ENCODE measurements at places on chromosomes 13 and 19. TPM values are rescaled to one million over a fixed set of nuclear protein-coding genes. Genes with fewer than 3 reads are reported as not detected.

The CBY2 gene
- not detected for total RNA-seq

The PCDH9 gene
- total RNA-seq = 0.11 TPM

The SIAH3 gene
- total RNA-seq = not detected

The KIR3DL2 gene
- total RNA-seq = 2.2 TPM

The ZNF546 gene
- total RNA-seq = 10.2 TPM

The AMH gene
- total RNA-seq = 2.0 TPM

The KANK2 gene
- total RNA-seq = 3.5 TPM

DNA sequence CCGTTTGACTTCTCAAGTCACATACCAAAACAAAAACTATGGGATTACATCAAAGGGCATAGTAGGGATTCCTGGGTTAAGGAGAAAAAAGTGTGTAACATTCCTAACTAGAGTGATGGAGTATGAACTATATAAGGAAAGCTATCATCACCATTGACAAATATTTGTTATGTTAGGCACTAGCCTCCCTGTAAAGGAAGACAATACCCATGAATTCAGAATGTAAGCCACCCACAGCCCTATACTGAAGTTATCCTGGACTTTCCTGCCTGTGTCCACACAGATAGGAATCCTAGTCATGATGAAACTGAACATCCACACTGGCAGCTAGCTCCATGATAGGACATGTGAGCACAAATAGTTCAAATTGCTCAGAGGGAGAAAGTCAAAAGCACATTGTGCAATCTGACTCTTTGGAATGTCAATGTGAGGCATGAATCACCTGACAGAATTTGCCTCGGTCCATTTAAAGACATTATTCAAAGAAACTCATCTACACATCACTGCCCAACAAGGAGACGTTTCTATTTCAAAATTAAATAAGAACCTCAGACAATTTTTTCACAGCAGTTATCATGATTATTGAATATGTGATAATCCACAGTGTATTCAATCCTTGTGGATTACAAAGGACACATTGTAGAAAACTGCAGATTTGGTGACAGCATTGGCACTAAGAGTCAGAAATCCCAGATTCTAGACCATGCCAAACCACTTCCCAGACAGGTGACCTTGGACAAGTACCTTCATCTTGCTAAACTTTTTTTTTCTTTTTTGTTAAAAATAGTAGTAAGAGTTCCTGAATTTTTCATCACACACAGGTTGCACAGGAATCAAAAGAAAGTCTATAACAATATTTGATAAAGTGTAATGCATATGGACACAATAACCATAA, 529.3 kb downstream of the IRS2 start:
- no peak for ATAC-seq

DNA sequence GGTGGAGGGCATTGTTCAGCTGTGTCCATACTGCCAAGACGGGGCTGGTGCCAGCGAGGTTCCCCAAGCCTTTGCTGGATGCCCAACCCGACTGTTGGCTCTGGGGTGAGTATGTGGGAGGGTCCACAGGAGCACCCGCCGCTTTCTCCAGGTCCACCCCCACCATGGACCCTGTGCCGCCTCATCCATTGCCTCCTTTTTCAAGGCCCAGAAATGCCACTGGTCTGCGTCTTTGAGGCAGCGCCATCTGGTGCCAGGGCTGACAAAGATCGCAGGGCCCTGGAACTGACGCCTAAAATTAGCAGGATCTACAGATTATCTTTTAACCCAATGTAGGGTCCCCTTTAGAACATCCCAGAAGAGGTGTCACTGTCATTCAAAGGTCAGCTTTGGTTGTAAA, 34.6 kb downstream of the NFIX start:
- ATAC-seq = no peak

- no peak for ATAC-seq
Observed at GRCh38 chr19:31674503-31675192, 325.4 kb upstream of the TSHZ3 start.

DNA sequence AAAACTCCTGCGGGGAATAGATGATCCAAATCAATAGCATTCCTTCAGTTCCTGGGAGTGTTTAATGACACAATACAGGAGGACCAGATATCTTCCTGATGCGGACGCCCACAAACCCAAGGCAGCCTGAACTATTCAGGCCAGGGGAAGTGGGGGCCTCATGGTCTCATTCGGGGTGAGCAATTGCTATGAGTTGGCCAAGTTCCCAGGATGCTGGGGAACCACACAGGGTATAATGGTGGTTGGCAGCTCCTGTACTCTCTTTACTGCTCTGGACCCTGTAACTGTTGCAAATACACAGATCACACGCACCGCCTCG, 401.2 kb downstream of the IRS2 start:
- ATAC-seq = no peak

GRCh38 chr13:86882835-86883234, 788.3 kb upstream of the SLITRK5 start:
- no peak for ATAC-seq

DNA sequence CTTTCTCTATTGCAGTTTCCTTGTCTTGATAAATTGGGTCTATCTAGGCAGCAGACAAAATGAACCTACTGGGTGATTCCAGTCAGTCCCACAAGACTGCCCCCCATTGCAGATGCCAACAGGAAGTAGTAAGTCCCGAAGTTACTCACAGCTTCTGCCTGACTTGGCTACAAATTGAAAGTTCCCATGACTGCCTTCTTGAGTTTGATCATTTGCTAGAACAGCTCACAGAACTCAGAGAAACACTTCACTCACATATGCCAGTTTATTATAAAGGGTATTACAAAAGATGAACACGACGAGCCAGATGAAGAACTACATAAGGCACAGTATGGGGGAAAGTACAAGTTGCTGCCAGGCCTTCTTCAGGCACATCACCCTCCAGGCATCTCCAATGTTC, 50.0 kb downstream of the TEX26 start:
- ATAC-seq = no peak

GRCh38 chr13:102793611-102794355, 5.0 kb downstream of the POGLUT2 start:
- no peak for ATAC-seq

DNA sequence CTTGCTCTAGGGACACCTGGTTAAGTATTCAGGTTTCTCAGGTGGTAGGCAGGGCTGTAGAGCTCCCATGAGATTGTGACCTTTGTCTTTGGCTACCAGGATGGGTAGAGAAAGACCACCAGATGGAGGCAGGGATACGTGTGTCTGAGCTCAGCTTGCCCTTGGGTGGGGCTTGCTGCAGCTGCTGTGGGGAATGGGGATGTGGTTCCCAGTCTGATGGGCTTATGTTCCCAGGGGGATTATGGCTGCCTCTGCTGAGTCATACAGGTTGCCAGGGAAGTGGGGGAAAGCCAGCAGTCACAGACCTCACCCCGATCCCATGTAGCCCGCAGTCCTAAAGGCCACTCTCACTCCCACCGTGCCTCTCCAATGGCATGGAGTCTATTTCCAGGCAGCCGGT, 659.9 kb upstream of the KLF12 start:
- no peak for ATAC-seq

DNA sequence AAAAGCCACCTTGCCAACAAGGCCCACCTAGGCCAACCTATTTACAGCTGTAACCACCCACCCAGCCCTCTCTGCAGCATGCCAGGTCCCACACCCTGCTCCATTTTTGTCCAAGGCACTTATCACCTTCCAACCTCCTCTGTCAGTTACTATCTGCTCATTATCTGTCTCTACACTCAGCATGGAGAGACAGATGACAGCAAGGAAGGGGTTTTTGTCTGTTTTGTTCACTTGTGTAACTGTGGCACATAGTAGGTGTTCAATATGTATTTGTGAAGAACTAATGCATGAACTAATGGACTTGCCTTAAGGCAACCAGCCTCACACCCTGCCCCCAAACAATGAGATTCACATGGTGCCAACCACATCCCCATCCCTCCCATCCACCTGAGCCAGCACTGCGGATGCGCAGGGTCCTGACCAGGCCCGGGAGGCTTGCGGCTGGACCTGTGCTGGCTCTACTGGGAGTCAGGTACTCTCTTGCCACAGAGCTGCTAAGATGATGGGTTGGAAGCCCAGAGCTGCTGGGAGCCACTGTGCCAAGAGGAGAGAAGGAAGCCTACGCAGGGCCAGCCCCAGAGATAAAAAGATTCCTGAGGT, 17.3 kb downstream of the DEDD2 start:
- no peak for ATAC-seq

- peak; percentile 32 for ATAC-seq
Observed at GRCh38 chr19:42284066-42284501, 15.0 kb downstream of the CIC start.

DNA sequence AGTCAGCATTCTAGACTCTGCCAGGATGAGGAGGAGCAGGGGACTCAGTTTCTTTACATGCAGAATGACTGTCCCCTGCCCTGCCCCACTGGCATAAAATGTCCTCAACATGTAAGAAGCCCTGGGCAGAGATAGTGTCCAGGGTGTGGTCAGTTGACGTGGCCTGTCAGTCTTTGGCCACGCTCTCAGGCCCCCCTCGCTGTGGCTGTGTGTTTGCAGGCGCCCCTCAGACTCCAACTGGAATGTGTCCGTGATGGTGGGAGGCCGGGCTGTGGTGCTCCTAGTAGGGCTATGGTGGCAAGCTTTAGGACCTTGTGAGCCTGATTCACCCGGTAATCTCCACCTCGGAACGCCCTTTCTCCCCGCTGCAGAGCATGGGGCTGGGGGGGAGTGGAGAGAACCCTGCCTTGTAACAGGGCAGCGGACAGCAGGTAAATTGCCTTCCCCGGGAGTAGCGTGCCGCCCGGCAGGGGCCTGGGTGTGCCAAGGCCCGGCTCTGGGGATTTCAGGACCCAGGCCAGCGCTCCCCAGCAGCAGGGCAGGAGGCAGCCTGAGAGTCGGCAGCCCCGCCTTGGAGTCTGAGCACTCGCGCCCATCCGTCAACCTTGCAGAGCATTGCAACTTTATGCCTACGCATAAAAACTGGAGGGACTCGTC, 62.3 kb downstream of the CHST8 start:
- ATAC-seq = no peak

DNA sequence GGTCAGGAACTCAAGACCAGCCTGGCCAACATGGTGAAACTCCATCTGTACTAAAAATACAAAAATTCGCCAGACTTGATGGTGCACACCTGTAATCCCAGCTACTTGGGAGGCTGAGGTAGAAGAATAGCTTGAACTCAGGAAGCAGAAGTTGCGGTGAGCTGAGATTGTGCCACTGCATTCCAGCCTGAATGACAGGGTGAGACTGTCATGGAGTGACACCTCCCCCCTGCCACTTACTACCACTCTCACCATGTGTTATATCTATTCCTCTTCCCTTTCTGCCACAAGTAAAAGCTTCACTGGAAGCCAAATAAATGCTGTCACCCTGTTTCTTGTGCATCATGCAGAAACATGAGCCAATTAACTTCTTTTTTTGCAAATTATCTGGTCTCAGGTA, 10.6 kb upstream of the CEACAM4 start:
- no peak for ATAC-seq

- ATAC-seq = no peak
Observed at GRCh38 chr19:13946414-13946813, 5.9 kb upstream of the DCAF15 start.

DNA sequence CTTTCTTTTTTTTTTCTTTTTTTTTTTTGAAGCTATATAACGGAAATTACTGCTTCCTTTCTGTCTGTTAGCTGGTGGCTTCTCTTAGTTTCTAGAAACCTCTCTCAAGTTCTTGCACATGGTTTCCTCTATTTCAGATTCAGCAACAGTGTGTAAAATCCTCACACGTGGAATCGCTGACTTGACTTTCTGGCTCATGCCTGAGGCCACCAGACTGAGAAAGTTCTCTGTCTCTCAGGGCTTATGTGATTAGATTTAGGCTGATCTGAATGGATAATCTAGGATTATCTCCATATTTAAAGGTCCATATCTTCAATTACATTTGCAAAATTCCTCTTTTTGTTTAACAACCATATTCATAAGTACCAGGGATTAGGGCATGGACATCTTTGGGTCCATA, 856.3 kb upstream of the SLITRK6 start:
- no peak for ATAC-seq

GRCh38 chr19:54938906-54939305, 8.4 kb downstream of the NLRP7 start:
- ATAC-seq = no peak

DNA sequence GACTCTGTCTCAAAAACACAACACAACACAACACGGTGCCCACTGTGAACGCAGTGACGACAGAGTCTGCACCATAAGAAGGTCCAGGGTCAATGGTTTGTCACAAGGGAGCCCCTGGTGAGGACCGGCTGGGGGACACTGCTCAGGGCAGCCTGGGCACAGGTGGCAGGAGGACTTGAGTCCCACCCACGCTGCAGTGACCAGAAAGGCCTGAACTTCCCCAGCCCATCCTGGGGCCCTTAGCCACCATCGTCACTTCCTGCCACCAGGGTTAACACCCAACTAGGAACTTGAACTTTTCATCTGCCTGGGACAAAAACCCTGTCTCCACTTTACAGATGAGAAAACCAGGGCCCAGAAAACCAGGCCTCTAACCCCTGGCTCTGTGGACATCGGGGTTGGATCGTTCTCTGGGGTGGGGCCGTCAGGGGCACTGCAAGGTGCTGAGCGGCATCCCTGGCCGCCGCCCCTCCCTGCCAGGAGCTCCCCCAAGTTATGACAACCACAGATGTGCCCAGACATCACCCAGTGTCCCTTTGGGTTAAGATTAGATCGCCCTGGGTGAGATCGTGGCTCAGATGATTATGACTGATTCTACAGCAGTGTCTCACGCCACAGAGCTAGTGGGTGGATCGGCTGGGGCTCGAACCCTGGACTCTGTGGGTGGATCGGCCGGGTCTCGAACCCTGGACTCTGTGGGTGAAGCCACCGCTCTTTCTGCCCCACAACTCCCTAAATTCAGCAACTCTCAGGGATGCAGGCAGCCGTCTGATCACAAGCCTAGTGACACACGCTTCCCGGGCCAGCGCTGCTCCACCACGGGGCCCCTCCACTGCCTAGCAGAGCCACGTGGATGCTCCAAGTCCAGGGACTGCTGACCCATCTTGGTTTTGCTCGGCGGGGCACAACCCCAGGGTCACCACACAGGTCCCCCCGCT, 14.0 kb downstream of the MOB3A start:
- ATAC-seq = peak; percentile 27

GRCh38 chr13:64052521-64052920, 2636.9 kb upstream of the PCDH20 start:
- ATAC-seq = no peak

DNA sequence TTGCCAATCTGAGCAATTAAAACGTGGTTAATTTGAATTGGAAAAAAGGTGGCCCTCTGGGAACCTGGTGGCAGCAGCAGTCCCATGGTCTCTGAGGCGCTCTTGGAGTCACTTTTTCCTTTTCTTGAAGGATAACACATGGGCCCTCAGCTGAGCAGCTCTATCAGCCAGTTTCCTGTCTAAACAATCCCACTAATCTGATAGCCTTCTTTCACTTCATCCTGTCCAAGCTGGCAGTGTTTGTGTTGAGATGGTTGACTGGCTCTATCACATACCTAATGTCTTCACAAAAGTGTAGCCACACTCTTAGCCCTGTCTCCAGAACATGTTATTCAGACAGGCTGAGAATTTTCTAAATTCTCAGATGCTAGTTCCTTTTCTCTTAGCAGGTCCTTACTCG, 10.7 kb downstream of the MZT1 start:
- no peak for ATAC-seq

DNA sequence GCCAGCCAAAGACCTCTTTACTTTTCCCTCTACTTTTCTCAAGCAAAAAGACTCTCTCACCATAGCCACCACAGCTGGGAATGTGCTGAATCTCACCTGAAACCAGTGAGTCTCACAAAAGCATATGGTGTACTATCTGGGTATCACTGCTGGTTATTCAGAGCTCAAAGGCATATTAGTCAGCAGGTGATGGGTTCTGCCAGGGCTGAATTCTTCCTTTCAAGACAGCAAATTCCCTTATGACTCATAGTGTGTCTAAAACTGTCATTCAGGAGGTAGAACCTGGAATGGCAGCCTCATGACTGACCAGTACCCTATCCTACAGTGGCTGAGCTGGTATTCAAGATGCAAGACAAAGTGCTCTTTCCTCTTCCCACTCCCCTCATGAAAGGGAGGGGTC, 2859.1 kb downstream of the PCDH9 start:
- ATAC-seq = no peak
